ENCODE measurements at places on chromosomes 2 and 18.

- DNase-seq, result no peak
Observed at GRCh38 chr2:205660521-205661124, 21.7 kb upstream of the NRP2 start.

DNA sequence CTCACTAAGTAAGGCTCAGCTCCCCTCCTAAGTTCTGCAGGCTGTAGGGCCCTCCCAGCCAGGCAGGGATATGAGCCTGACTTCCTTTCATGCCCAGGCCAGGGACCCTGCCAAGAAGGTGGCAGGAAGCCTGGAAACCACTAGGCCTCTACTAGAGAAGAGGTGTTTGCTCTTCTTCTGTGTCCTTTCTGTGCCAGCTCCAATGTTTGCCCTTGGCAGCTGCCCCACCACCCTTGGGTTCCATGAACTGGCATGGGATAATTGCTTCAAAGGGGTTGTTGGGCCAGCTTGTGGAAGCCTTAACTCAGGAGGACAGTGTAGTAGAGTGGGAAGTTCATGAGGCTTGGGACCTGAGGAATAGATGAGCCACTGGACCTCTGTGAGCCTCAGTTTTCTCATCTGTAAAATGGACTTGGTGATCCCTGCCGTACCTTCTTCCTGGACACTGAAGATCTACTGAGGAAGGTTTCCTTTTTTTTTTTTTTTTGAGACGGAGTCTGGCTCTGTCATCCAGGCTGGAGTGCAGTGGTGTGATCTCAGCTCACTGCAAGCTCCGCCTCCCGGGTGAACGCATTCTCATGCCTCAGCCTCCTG lies 3.9 kb downstream of the SLC35F6 start:
- DNase-seq, result no peak

GRCh38 chr2:100393362-100393761 lies 24.1 kb downstream of the CHST10 start:
- DNase-seq, result no peak

GRCh38 chr18:74503137-74503536 lies 7.0 kb downstream of the CNDP2 start:
- no peak for DNase-seq

DNA sequence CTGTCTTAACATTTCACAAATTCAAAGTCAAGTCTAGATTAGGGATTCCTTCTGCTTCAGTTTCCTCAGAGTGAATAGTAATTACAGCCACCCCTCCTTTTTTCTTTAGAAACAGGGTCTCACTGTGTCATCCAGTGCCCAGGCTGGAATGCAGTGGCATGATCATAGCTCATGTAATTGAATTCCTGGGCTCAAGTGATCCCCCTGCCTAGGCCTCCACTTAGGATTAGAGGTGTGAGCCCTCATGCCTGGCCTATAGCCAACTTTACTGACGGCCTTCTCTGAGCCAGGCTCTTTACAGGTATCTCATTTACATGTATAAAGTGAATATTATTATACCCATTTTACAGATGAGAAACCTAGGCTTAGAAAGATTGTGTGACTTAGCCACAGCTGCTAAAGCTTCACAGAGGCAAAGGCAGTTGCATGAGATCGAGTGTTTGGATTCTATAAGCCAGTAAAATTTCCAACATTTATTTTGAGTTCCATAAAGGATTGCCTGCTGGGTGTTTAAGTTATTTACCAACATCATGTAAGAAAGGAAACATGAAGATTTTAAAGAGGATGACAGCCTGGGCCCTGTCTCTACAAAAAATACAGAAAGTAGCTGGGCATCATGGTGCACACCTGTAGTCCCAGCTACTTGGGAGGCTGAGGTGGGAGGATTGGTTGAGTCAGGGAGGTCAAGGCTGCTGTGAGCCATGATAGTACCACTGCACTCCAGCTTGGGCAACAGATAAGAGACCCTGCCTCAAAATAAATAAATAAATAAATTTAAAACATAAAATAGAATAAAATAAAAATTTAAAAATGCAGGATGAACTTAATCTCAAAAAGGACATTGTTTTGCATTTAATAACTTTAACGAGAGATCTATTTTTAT lies 1.8 kb downstream of the ENOSF1 start:
- DNase-seq, result no peak

- DNase-seq, result no peak
Observed at GRCh38 chr2:88659538-88659915, 31.9 kb upstream of the RPIA start.
